ENCODE measurements at places on chromosomes 6 and 20.

GRCh38 chr6:91155129-91155785, 568.4 kb upstream of the MAP3K7 start:
- no peak for DNase-seq

DNA sequence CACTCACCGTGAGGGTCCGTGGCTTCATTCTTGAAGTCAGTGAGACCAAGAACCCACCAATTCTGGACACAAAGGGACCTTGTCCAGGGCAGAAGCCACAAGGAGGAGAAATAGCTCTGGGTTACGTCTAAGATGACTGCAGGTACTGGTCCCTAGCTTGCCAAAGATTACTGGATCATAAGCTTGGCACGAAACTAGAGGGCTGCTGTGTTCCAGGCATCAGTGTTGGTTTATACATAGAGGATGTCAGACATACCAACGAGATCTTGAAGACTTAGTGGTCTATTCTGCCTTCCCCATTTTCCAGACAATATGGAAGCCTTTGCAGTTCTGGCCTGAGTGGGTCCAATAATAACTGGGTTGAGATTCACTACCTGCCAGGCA, 175.7 kb downstream of the TBX18 start:
- no peak for DNase-seq

DNA sequence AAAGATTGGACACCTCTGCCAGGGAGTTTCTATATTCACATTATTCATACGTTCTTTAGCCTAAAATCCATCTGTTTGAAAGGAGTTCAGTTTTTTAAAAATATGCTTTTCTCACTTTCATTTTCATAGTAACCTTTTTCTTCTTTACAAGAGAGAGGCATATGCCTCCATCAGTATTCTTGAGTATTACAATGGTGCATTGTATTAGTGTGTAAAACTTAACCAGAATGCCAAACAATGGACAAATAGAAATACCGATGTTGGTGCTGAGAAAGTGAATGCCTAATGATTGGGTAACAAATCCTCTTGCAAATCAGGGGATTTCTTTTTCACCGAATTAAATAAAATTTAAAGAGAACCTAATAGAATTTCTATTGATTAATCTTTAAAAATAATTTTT, 163.2 kb upstream of the LAMA2 start:
- no peak for DNase-seq

DNA sequence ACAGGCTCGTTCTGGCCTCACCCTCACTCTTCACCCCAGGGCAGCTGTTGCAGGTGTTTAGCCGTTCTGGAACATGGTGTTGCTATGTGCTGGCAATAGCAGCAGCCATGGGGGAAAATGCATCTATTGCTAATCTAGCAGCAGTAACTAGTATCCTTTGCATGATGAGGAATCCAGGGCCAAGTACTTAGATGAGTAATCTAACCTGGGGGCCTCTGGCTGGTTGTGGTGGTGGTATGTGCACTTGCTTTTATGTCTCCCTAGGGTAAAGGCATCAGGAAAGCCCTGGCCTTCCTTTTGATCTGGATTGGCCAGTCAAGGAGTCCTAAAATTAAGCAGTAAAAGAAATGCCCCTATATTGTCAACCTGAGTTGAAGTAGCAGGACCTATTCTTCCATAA, 594.5 kb upstream of the MAP3K7 start:
- DNase-seq = no peak

DNA sequence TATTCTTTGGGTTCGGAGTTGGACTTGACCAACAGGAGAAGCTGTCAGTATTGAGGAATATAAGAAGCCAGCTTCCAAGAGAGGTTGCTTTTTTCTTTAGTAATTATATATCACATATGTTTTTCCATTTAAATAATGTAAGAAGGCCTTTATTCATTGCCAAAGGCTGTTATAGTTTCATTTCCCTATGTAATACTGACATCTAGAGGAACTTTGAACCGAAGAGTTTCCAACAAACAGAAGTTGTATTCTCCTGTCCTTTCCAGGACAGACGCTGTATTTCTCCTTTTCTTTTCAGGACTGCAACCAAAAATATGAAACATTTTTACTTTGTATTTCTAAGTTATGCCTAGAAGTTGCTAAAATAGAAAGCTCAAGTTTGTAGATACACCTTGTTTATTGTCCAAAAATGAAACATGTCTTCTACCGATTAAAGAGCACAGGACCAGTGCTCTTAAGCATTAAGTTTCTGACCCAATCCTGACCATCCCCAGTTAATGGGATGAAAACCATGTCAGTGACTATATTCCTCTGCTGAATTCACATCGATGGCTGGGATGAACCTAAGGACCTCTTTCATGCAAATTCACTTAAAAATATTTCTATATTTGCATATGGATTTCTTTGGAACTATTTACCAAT, 55.1 kb downstream of the MYLK4 start:
- DNase-seq = no peak

- DNase-seq = no peak
These were observed 83.5 kb upstream of the CDH4 start for GRCh38 chr20:61168605-61169004.

- no peak for DNase-seq
These were observed 68.5 kb upstream of the ARMH2 start for GRCh38 chr6:24867104-24867703.

- DNase-seq = peak; percentile 86
These were observed at the start of gene TSPYL4 for GRCh38 chr6:116253505-116254296. TSPYL4 (minus strand) TSS chr6:116254075; CDS start chr6:116254008, 67 bp downstream.

DNA sequence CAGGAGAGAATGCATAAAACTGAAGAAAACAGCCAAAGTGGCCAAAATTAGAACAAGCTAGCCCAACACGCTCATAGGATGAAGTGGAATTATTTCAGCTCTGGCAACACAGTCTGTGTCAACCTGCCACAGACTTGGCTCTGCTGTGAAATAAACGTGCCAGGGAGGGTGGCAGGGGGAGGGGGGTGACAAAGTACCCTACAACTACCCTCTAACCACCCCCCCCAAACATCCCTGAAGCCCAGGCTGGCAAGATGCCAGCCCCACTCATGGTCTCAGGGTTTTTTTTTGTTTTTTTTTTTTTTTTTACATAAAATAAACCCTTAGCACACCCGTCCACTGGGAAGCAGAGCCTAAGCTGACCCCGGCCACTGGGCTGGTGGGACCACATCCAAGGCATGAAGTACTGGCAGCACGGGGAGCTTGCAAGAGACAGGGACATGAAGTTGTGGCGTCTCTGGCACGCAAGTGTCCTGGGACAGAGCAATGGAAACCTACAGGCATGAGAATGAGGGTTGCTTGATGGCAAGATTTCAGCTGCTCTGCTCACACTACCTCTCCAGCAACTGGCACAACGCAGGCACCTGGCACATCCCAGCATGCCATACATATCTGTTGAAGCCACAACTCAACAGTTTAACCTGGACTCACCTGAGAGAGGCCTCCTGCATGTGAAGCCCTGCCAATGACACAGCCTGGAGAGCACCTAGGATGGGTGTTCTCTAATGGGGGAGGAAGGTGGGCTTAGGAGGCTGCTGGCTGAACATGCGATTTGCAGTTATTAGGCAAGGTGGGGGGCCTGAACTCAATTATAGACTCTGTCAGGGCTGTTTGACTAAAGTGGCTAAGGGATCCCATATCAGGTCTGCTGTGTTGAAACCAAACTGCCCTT, 76.4 kb downstream of the TRAM2 start:
- no peak for DNase-seq

- no peak for DNase-seq
These were observed 106.8 kb downstream of the GJA10 start for GRCh38 chr6:90000864-90001731.

DNA sequence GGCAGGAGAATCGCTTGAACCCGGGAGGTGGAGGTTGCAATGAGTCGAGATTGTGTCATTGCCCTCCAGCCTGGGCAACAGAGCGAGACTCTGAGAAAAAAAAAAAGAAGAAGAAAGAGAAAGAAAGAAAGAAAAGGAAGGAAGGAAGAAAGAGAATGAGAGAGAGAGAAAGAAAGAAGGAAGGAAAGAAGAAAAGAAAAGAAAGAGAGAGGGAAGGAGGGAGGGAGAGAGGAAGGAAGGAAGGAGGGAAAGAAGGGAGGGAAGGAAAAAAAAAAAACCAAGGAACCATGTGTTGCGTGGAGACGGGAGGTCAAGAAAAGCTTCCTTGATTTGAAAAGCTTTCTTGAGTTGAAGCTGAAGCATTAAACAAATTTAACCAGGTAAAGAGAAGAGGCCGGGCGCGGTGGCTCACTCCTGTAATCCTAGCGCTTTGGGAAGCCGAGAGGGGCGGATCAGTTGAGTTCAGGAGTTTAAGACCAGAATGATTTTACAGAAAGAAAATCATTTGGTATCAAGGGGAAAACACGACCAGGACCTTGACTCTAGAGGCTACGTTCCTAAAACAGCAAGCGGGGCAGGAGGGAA, 90.5 kb upstream of the PRSS16 start:
- no peak for DNase-seq

DNA sequence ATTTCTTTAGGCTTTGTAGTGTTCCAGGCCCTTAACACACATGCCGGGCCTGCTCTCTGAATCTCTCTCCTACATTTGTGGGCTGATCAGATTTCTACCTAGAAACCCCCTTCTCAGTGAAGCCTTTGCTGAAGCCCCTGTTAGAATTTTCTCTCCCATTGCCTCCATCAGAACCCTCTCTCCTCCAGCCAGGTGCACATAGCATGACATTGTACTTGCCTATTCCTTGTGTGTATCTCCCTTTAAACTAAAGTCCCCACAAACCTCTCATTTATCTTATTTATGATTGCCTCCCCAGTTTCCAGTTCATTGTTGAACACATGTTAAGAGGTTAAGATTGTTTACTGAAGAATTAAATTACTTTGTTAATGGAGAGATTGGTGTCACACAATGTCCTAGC, 325.5 kb upstream of the CITED2 start:
- no peak for DNase-seq

- no peak for DNase-seq
These were observed 417 bp downstream of the VAPB start for GRCh38 chr20:58389324-58389967.

GRCh38 chr6:134446218-134446848, 128.4 kb upstream of the SGK1 start:
- no peak for DNase-seq

GRCh38 chr20:16760431-16761304, 12.5 kb downstream of the OTOR start:
- DNase-seq = no peak

GRCh38 chr6:43869792-43870659, 100.0 kb downstream of the VEGFA start:
- no peak for DNase-seq

DNA sequence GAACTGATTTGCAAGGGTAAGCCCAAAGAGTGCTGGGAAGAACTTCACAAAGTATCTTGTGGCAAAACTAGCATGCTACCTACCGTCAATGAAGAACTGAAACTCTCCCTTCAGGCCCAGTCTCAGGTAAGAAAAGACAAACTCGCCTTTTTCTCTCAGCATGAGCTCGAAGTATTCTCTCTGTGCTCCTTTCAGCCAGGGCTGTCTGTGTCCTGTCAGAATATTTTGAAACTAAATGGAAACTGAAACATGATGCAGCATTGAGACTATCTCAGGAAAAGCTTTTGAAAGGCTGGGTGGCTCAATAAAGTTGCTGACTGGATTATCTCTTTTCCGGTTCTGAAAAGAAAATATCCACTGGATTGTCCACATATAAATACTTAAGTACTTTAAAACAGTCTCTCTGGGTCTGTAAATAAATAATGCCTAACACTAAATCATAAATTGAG, 696 bp downstream of the CALHM5 start:
- no peak for DNase-seq

DNA sequence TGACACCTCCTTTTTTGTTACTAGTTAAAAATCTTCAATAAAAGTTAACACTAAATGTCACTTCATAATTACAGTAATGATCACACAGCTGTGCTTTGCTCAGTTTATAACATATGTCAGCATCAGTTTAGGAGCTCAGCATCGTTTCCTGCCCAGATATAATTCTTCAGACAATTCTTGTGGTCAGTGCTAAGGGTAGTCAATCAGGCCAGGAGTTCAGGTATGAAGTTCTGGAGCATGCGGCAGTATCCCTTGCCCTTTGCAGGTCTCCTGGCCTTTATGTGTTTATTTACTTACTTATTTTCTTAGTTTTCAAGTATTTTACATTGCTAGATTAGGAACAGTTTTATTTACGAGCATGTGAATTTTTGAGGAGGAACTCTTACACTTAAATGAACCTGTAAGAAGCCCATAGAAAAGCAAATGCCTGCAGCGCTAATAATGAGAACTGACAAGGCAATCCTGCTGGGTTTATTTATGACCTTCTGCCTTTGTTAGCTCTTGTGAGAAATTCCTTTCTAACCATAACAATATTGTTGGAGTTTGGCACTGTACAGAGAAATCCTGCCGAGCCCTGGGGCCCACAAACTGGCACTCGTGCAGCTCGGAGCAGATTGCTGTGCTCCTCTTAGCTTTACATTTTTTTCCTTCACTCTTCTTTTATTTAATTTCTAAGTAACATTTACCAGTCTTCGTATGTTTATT, 252.8 kb downstream of the TMEM242 start:
- DNase-seq = no peak

DNA sequence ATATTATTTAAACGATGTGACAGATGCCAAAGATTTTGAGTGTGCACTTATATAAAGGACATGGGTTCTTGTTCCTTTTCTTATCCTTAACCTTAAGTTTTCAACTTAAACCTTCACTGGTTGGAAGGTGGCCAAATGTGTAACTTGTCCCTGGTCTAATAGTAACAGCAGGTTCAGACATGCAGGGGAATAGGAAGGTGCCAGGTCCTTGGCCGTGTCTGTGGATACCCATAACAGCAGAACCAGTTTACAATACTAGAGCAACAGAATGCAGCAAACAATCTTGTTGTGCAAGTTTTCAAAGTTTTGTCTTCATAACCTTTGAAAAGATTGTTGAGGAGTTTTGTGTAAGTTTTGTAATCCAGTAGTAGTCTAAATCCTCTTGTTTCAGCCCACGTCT, 4.4 kb downstream of the MYB start:
- DNase-seq = no peak

GRCh38 chr6:79335133-79335674, 100.7 kb upstream of the HMGN3 start:
- no peak for DNase-seq

- DNase-seq = no peak
These were observed 5.0 kb upstream of the OCSTAMP start for GRCh38 chr20:46555370-46555956.

DNA sequence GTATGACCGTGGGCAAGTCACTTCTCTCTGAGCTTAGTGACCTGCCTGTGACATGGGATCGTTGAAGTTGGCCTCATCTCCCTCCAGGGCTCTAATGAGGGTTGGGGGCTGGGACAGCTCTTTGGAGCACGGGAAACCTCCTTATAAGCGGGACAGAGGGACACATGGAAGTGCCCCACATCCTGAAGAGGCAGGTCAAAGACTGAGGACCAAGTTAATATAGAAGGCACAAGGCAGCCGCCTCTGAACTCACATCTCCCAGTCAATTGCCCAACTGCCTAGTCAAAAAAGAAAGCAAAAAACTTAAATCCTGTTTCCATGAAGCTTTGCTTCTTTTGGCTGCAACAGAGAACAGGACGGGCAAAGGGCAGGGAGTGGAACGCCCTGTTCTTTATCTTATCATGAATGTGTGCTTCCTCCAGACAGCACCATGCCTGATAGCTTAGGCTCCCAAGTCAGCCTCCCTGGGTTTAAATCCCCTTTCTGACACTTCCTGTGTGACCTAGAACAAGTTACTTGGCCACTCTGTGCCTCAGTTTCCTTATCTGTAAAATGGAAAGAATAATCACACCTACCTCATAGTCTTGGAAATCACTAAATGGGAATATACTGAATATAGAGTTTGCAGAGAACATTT, 27.1 kb downstream of the LBP start:
- DNase-seq = no peak

Data from iPS DF 6.9 (cell line).